ENCODE measurements at places on chromosomes 11 and 22.

DNA sequence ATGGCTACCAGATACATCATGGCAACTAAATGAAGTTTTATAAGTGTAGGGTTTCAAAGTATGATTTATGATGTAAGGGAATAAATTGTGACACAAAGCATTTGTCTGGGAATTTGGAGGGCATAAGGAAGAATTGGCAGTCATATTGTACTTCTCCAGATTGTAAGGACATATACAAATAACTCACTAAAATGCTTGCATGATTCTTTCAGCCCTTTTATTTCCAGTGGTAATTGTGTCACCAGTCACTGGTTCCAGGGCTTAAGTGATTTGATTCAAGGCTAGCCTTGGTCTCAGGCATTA, 299.4 kb upstream of the ANO5 start:
- DNase-seq: no peak

- DNase-seq: no peak
Observed at GRCh38 chr11:111554532-111554931, 14.0 kb downstream of the LAYN start.

- no peak for DNase-seq
Observed at GRCh38 chr11:45395947-45396346, 109.8 kb upstream of the SYT13 start.

- no peak for DNase-seq
Observed at GRCh38 chr11:123526027-123526805, 96.1 kb downstream of the GRAMD1B start.

- no peak for DNase-seq
Observed at GRCh38 chr11:120086651-120087050, 51.3 kb downstream of the TRIM29 start.

DNA sequence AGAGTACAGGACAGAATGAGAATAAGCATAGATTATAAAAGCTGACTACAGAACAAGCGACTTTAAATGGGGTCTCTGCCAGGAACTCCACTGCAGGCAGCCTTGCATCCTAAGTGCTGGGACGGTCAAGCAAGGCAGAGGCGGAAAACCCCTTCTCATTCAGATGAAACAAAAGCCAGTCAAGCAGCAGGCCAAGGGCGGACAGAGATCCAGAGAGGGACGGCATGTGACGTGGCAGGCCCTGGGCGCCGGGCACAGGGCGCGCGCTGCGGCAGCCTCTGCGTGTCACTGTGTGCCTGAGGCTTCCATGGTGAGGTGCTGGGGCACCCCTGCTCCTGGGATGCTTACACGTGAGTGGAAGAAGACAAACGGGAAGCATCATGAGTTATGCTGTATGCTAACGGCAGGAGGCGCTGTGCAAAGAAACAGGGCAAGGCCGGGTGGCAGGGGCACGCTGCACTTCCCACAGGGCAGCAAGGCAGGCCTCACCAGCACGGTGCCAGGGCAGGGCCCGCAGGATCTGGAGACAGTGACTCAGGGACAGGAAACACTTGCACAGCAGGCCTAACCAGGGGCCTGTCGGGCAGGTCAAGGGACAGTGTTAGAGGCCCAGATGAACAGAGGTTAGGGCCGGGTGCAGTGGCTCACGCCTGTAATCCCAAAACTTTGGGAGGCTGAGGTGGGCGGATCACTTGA, 6.2 kb downstream of the TOLLIP start:
- no peak for DNase-seq

- DNase-seq: no peak
Observed at GRCh38 chr22:37816543-37817180, 6.5 kb upstream of the GALR3 start.

GRCh38 chr11:63499874-63500273, 6.0 kb upstream of the LGALS12 start:
- DNase-seq: no peak

DNA sequence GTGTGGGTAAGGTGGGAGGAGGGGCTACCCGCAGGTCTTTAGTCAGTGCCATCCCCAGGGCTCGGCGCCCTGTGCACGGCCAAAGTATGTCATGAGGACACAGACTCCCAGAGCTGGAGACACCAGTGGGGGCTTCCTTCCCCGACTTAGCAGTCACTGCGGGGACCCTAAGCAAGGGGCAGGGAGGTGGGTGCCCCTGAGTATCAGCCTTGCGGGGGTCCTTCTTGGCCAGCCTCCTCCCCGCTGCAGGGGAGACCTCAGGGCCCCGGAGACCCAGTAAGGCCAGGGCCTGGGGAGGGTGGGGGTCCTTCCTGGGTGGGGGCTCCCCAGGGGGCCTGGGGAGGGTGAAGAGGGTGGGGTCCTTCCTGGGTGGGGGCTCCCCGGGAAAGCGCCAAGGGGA, 673.8 kb downstream of the BRD1 start:
- no peak for DNase-seq

DNA sequence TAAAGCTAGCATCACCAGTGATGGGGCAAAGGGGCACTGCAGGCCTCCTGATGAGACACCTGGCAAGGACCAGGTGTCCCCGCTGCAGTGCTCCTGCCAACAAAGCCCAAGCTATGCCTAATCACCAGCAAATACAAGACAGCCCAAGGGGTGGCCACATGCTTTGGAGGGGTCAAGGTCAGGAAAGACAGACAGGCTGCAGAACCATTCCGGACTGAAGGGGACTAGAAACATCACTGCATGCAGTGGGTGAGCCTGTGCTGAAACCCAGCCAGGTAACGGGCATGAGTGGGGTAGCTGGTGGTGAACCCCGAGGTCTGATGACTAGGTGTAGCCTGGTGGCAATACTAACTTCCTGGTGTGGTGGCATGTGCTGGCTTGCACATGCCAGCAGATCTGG, 111.1 kb downstream of the MED15 start:
- no peak for DNase-seq

GRCh38 chr11:69244266-69244665, 49.7 kb upstream of the MYEOV start:
- DNase-seq: no peak

Data from muscle of arm (tissue), 14 donors.